Naive B cell (primary cell): ENCODE measurements at places on chromosomes 3 and 15. TPM values are rescaled to one million over a fixed set of nuclear protein-coding genes. Genes with fewer than 3 reads are reported as not detected.

GOLGA6A gene
- not detected for polyA plus RNA-seq

PARP14 gene
- polyA plus RNA-seq, result 5.9 TPM

DNA sequence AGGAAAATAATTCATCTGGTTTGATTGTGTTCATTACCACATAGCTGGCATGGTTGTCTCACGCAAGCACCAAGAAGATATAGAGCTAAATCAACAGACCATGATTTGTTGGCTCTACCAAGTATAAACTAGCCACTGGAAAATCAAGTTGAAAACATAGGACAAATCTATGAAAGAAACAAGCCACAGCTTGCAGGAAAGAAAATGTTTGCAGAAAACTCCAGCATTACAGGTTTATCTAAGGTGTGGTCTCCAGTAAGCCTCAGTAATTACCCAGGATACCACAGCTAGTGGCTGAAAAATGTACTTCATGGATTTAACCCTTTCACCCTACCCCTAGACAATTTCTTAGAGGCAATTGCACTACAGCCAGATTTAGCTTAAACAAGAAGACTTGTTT is 340.6 kb downstream of the SOX2 start:
- H3K27ac ChIP-seq, result no peak overlapping the region
- H3K4me3 ChIP-seq, result no peak overlapping the region
- H3K27me3 ChIP-seq, result no peaks in the 10 kb centered on the region
- DNase-seq, result no peak
- H3K36me3 ChIP-seq, result no peaks in the 10 kb centered on the region

- no peak overlapping the region for H3K4me3 ChIP-seq
- DNase-seq, result no peak
- H3K4me1 ChIP-seq, result no peaks in the 10 kb centered on the region
These were observed 10.9 kb downstream of the GPR87 start for GRCh38 chr3:151305775-151306151.

DNA sequence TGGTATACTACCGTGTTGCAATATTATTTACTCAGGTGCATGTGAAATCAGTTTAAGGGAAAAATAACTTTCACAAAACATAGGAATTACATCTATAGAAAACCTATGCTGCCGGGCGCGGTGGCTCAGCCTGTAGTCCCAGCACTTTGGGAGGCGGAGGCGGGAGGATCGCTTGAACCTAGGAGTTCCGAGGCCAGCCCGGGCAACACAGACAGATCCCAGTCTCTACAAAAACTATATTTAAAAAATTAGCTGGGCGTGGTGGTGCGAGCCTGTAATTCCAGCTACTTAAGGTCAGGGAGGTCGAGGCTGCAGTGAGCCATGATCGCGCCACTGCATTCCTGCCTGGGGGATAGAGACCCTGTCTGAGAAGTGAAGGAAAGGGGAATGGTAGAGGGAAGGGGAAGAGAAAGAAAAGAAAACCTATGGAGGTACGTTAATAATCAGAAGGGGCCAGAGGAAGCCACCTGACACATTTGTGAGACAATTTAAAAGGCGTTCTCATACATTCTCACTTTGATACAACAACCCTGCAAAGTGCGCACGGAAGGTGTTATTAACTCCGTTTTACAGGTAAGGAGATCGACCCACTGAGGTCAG is 456 bp upstream of the TMEM62 start:
- peak overlapping the region; percentile 92 for H3K4me3 ChIP-seq
- DNase-seq, result no peak
- no peaks in the 10 kb centered on the region for H3K27me3 ChIP-seq
- peaks cover 9% of the 10 kb centered on the region for H3K36me3 ChIP-seq
